ENCODE measurements at places on chromosomes 6 and 20.

DNA sequence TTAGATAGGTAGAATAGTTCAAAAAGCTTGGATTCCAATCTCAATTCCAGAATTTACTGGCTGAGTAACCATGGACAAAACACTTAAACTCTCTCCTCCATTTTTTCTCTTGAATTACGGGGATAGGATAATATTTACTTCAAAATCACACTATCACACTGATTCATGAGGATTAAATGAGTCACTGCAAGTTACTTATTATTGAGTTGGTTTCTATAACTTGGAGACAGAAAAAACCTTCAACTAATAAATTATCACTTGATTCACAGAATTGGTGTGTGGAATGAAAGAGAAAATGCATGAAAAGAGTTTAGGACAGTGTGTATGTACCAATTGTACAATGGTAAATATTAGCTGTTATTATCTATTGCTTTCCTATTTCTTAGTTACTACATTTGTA lies 585.2 kb downstream of the PHF3 start:
- H3K27me3 ChIP-seq: no peaks in the 10 kb centered on the region
- no peak for DNase-seq
- no peak overlapping the region for H3K4me3 ChIP-seq
- no peaks in the 10 kb centered on the region for H3K4me1 ChIP-seq

DNA sequence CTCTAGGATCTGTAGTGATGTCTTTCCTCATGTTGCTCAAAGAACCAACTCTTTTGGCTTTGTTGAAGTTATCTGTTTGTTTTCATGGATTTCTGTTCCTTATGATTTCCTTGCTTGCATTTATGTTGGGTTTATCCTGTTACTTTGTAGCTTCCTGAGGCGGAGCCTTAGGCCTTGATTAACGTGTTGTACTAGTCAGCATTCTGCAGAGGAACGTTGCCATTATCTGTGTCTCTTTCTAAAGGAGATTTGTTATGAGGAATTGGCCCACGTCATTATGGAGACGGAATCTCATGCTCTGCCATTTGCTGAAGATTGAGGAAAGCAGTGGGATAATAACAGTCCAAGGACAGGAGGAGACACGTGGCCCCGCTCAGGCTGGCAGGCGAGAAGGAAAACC lies 29.9 kb downstream of the UCKL1 start:
- H3K36me3 ChIP-seq: peaks cover 50% of the 10 kb centered on the region
- H3K4me1 ChIP-seq: peaks cover 14% of the 10 kb centered on the region
- H3K27ac ChIP-seq: no peak overlapping the region
- H3K27me3 ChIP-seq: no peaks in the 10 kb centered on the region
- no peak for DNase-seq

GRCh38 chr6:154648188-154648887 lies 84.9 kb upstream of the SCAF8 start:
- H3K27me3 ChIP-seq: peaks cover 3% of the 10 kb centered on the region
- peaks cover 29% of the 10 kb centered on the region for H3K4me1 ChIP-seq
- H3K27ac ChIP-seq: no peak overlapping the region
- no peak overlapping the region for H3K4me3 ChIP-seq

DNA sequence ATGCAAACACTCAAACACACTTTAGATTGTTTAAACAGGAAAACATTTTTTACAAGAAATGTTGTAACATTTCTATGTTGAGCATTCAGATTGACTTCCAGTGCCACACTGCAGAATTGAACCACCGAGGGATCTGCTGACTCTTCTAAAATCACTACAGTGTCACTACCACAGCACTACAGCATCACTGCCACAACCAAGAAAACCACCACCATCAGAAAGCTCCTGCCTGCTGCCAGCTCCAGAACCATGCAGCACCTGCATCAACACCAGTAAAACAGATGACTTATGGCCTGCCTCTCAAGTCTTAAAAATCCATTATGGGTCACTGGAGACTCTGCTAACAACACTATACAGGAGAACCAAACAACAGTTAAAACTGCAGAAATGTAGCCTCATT lies 25.4 kb upstream of the BTN3A2 start:
- H3K27me3 ChIP-seq: peaks cover 16% of the 10 kb centered on the region
- no peaks in the 10 kb centered on the region for H3K36me3 ChIP-seq
- no peak overlapping the region for H3K4me3 ChIP-seq
- peaks cover 61% of the 10 kb centered on the region for H3K4me1 ChIP-seq
- DNase-seq: no peak

DNA sequence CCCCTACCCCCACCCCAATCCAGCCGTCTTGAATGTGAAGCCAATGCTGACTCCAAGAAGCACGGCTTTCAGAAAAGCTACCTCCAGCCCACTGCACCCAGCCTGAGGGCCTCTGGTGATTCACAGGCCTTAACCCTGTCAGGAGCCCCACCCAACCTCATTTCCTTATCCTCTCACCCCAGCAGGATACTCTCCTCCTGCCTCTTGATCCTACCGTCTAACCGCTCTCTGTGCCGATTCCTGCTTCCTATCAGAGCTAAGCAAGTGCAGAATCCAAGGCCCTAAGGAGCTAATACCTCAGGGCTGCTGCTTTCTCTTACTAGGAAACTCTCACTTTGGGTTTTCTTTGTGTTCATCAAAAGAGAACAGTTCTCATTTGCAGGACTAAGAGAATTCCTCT lies 47.2 kb downstream of the TRERF1 start:
- peaks cover 51% of the 10 kb centered on the region for H3K27me3 ChIP-seq
- DNase-seq: no peak
- H3K4me1 ChIP-seq: peaks cover 9% of the 10 kb centered on the region
- no peaks in the 10 kb centered on the region for H3K36me3 ChIP-seq

DNA sequence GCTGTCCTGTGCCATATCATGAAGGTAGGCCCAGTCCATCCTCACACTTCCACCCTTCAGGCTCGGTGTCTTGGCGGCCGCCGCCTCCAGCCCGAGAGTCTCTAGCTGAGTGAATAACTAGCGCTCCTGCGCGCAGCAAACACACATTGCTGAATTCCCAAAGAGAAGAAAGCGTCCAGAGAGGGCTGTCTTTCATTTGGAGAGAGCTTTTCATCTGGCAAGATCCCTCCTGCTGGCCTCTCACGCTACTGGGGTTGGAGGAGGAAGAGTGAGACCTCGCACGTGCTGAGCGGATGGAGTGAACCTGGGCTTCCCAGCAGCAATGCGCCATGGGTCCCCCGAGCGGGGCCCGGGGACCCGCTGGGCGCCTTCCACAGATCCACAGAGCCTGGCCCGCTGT lies 73.2 kb downstream of the NCR2 start:
- peak; percentile 29 for DNase-seq
- peaks cover 82% of the 10 kb centered on the region for H3K4me1 ChIP-seq
- H3K27ac ChIP-seq: no peak overlapping the region
- H3K27me3 ChIP-seq: peaks cover 94% of the 10 kb centered on the region
- H3K36me3 ChIP-seq: no peaks in the 10 kb centered on the region

DNA sequence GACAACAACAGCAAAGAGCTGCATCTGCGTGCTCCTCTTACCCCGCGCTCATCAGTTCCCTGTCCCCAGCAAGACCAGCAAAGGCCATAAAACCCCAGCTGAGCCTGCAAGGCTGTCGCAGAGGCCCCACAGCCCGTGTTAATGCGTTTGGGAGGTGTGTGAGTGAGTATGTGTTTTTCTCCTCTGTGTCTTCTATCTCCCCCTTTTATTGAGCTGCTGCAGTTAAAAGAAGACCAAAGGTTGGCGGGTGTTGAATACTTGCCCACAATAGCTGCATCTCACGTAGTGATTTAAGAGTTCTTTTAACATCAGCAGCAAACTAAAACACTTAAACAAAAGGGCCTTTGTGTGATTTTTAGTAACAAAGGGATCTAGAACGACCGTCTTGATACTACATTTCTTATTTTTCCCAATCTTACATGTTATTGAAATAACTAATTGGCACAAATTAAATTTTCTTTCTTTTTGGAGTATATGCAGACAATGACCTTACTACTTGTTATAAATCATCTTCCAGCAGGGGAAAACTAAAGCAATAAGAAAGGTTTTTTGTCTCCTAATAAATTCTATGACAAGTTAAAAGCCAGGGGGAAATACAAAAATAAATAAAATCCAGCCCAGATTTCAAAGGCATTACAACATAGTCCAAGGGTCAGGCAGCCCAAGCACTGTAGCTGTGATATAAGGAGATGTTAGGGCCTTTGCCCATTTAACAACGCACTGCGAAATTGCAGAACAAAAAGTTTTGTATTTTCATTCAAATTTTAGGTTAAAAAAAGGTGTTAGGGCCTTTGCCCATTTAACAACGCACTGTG lies 27.2 kb upstream of the CNKSR3 start:
- peaks cover 65% of the 10 kb centered on the region for H3K4me1 ChIP-seq
- peak overlapping the region; percentile 62 for H3K4me3 ChIP-seq
- H3K36me3 ChIP-seq: no peaks in the 10 kb centered on the region
- H3K27ac ChIP-seq: peak overlapping the region; percentile 19

DNA sequence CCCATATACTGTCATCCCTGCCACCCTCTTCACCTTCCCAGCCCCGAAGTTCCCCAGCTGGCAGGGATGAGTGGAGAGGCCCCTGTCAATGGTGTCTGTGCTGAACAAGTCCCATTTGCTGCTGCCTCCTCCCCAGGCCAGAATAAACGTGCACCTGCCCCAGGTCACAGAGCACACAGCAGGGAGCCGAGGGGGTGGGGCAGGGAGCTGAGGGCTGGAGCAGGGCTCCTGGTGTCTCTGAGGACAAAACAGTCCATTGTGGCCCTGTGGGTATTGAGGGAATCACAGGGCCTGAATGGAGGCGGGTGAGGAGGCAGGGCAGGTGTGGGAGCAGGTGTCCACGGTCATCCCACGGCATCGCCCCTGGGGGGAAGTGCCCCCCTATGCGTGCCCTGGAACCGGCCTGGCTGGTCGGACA lies 55.8 kb downstream of the SNAI1 start:
- H3K4me1 ChIP-seq: peaks cover 49% of the 10 kb centered on the region
- no peaks in the 10 kb centered on the region for H3K36me3 ChIP-seq
- H3K27ac ChIP-seq: peak overlapping the region; percentile 33
- no peak overlapping the region for H3K4me3 ChIP-seq
- H3K27me3 ChIP-seq: no peaks in the 10 kb centered on the region

- peaks cover 24% of the 10 kb centered on the region for H3K27me3 ChIP-seq
- peaks cover 5% of the 10 kb centered on the region for H3K36me3 ChIP-seq
- no peak overlapping the region for H3K27ac ChIP-seq
- no peak for DNase-seq
- no peaks in the 10 kb centered on the region for H3K4me1 ChIP-seq
- H3K4me3 ChIP-seq: no peak overlapping the region
These were observed 13.7 kb downstream of the ARMC12 start for GRCh38 chr6:35750557-35750956.

DNA sequence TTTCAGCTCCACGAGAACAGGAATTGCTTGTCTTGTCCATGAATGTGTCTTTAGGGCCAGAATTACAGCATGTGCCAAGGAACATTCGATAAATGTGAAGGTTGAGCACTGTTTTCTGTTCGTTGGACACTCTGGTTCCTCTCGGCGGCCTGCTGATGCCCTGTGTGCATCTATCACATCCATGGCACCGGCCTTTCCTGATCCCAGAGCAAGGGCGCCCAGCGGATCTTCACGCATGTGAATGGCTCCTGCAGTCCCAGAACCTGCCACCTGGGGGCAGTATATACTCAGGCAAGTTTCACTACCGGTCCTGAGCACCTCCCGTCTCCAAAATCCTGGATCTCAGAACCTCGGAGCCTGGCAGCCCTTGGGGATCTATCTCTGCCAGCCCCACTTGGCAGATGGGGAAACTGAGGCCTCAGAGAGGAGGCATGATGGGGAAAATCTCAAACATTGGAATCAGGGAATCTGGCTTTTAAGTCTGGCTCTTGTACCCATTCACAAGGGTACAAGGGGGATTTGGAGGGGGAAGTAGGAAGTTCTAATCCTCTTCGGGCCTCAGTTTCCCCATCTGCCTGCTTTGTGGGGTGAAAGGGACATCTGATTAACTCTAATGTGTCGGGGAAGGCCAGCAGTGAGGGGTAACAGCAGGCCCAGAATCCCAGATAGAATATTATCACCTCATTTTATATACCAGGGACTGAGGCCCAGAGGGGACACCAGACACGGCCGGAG lies 4.3 kb upstream of the CEBPB start:
- peaks cover 29% of the 10 kb centered on the region for H3K27me3 ChIP-seq
- H3K27ac ChIP-seq: no peak overlapping the region
- no peak overlapping the region for H3K4me3 ChIP-seq
- H3K36me3 ChIP-seq: peaks cover 5% of the 10 kb centered on the region
- DNase-seq: peak; percentile 99

GRCh38 chr20:59616306-59616705 lies 12.0 kb downstream of the PHACTR3 start:
- H3K4me3 ChIP-seq: no peak overlapping the region
- no peak for DNase-seq
- no peaks in the 10 kb centered on the region for H3K36me3 ChIP-seq
- no peak overlapping the region for H3K27ac ChIP-seq

GRCh38 chr6:151109361-151109760 lies 130.4 kb upstream of the AKAP12 start:
- no peak for DNase-seq
- H3K27ac ChIP-seq: peak overlapping the region; percentile 40
- peaks cover 34% of the 10 kb centered on the region for H3K4me1 ChIP-seq
- no peaks in the 10 kb centered on the region for H3K27me3 ChIP-seq
- no peak overlapping the region for H3K4me3 ChIP-seq
- no peaks in the 10 kb centered on the region for H3K36me3 ChIP-seq

- no peaks in the 10 kb centered on the region for H3K36me3 ChIP-seq
- H3K27me3 ChIP-seq: no peaks in the 10 kb centered on the region
- H3K4me3 ChIP-seq: no peak overlapping the region
- H3K27ac ChIP-seq: no peak overlapping the region
- DNase-seq: no peak
These were observed 1009.7 kb upstream of the GJE1 start for GRCh38 chr6:141123049-141123448.

- peaks cover 36% of the 10 kb centered on the region for H3K4me1 ChIP-seq
- peaks cover 9% of the 10 kb centered on the region for H3K36me3 ChIP-seq
- DNase-seq: no peak
- no peak overlapping the region for H3K27ac ChIP-seq
These were observed 437.1 kb downstream of the UTRN start for GRCh38 chr6:144722154-144722737.

DNA sequence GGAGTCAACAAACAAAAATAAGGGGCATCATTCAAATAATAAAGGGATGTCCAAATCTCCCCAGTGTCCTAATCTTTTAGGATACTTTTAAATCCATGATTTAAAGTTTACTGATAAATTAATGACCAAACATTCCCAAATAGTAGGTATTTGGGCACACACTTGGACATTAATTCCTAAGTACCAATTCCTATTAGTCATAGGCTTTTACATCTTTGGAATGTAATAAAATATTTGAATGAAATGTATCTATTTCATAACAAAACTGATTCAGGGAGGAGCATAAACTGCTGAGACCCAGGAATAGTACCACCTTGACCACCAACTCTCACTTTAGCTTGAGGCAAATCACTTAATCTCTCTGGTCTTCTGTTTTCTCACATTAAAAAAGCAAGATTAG lies 44.3 kb downstream of the VGLL2 start:
- no peaks in the 10 kb centered on the region for H3K36me3 ChIP-seq
- no peak overlapping the region for H3K27ac ChIP-seq
- no peak overlapping the region for H3K4me3 ChIP-seq
- no peak for DNase-seq
- H3K27me3 ChIP-seq: peaks cover 2% of the 10 kb centered on the region

GRCh38 chr6:112015725-112016124 lies 38.2 kb upstream of the CCN6 start:
- H3K4me3 ChIP-seq: no peak overlapping the region
- no peaks in the 10 kb centered on the region for H3K36me3 ChIP-seq
- H3K27me3 ChIP-seq: peaks cover 4% of the 10 kb centered on the region
- peaks cover 78% of the 10 kb centered on the region for H3K4me1 ChIP-seq
- no peak for DNase-seq

GRCh38 chr6:128246472-128247260 lies 273.7 kb downstream of the PTPRK start:
- peaks cover 9% of the 10 kb centered on the region for H3K4me1 ChIP-seq
- H3K27me3 ChIP-seq: no peaks in the 10 kb centered on the region
- peak overlapping the region; percentile 78 for H3K27ac ChIP-seq
- no peak overlapping the region for H3K4me3 ChIP-seq
- DNase-seq: no peak
- H3K36me3 ChIP-seq: no peaks in the 10 kb centered on the region
